ENCODE measurements at places on chromosomes 4 and X.

DNA sequence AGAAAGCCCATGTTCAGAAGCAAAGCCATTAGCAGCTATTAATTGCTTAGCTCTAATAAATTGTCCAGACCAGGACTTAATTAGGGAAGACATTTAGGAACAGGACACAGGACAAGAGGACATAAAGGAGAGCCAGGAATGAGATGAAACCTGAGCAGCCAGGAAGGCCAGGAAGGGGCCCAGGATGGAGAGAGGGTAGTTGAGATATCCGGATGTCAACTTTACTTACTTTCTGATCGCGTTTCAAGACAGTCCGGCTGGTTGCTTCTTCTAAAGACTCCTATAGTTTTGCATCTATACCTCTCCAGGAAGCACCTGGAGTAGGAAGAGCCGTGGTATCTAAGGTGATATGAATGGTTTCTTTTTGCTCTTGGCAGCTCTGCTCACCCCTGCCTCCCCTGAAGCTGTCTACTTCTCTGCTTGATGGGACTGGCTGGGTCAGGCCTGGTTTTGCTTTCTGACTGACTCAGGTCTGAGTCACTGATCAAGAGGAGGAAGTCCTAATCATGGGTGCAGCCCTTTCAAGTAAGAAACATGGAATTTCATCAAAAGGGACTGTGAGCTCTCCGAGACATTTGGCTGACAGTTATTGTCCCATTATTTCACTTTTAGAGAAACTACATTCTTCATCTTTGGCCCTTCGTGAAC is 733.3 kb downstream of the RPA4 start:
- no peak for DNase-seq

DNA sequence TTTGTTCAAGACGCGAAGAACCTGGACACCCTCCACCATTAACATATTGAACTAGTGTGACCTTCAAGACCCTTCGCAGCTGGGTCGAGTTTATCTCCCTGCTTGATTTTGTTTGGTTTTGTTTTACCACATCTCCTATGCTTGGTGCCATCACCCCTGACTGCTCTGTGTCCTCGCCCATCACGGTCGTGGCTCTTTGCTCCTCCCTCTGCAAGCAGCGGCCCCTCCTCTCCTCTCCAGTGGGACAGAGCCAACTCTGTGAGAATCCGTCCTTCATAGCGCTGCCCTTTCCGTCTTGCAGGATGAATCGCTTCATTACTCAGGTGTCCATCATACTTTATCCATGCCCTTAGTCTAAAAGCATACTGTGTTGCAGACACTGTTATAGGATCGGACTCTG is 9.1 kb upstream of the FAM149A start:
- no peak for DNase-seq

DNA sequence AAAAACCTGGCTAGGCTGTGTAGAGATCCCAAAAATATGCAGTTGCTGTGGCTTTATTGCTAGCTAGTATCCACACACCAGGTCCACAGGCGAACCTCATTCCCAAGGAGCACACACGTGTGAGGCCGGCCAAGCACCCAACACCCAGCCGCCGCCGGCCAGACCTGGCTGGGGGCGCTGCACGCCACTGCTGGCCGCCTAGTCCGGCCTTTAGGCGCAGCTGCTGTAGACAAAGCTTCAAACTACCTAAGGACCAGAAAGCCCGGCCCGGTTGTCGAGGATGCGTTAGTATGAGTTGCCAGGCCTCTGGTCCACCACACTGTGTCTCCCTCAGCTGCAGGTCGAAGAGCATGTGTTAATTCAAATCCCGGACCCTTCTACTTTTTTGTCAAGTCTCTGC is 3.1 kb downstream of the POU3F4 start:
- no peak for DNase-seq

DNA sequence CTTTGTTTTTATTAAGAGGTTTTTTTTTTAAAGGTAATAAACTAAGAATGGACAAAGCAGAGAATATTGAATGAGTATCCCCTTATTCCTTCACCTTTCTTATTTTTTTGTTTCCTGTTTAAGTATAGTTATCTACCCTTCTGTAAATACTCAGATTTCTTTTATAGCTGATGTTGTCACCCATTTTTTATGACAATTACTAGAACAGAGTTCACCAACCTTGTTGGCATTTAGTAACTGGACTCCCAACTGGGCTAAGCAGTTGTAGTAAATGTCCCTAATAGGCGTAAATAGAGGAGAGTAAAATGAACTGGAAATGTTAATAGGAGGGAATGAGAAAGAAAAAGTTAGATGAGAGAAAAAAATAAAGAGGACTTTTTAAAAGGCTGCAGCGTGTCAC is 9.8 kb downstream of the PDLIM5 start:
- no peak for DNase-seq

DNA sequence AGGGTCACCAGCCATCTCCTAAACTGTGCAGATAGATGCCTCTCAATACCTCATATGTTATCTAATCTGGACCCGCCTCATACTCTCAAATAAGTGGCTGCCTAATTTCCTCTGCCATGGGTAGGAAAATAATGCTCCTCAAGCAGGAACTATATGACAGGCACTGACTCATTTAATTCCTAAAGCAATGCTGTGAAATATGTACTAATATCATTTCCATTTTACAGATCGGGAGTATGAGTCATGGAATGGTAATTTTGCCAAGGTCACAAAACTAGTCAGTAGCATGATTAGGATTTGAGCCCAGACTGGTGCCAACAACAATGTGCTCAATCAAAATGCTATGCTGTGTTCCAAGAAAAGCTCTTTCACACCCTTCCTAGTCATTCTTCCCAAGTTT is 3.0 kb upstream of the NXT2 start:
- no peak for DNase-seq

DNA sequence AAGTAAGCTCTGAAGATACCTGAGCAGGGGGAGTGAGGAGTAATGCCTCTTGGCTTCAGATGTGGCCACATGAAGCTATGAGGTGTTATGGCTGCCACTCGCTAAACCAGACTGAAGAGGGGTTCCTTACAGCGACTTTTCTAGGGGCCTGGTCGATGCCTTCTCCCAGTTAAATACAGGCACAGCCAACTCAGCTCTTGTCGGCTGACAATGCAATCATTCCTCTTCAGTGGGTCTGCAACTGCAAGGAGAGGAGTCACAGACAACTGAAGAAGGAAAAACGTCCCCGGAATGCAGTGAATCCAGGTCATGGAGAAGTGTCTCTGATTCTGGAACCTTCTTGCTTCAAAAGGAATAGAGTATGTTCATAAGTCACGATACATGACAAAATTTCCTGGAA is 106.4 kb downstream of the RNF150 start:
- DNase-seq = no peak

DNA sequence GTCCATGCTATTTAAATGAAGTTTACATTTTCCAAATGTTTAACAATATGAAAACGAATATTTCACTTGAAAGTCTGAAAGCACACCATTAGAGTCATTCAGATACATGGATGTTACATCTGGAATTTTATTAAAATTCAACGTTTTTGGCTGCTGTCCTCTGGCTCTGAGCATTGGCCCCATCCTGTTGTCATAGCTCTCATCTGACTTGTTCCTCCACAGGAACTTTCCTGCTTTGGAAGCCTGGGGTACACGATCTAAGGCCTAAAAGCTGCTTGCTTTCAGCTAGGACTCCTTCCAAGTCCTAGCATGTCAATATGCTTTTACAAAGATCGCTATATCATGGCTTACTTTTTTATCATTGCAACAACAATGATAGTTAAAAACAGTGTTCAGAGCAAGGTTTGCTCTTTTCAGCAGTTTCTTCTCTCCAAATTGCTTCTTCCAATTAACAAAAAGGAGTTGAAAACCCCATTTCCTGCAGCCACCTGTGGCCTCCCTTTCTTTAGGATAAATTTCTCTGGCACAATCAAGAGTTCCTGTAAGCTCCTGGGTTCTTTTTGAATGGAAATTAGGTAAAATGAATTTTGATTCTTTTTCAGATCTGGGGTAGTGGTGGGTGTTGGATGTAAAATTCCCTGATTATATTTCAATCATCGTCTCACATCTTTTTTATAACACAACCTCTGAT is 413.4 kb upstream of the AGA start:
- DNase-seq = no peak

DNA sequence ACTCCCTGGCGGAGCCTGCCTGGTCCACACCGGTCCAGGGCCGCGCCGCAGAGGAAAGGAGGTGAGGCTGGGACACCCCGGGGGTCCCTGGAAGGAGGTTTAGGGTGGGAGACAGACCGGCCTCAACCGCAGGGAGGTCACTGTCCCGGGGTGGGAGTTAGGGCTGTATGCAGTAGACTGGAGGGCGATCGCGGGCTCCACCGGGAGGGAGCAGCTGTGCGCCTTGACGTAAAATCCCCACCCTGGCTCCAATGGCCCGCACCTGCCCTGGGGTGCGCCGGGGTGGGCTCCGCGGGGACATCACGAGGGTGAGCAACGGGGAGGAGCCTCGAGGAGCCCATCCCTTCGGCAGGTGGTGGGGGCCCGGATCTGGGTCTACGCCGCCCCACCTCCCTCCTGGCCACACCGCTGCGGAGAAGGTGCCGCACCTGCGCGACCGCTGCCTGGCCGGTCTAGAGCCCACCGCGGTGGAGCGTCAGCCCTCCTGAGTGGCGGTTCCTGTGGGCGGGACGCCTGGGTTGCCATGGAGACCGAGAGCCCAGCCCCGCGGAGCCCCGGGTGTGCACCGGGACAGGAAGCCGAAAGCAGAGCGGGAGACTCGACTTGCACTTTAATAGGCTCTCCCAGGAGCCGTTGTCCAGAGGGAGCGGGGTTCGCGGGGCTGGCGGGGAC is 105.1 kb downstream of the ADRA2C start:
- DNase-seq = no peak

DNA sequence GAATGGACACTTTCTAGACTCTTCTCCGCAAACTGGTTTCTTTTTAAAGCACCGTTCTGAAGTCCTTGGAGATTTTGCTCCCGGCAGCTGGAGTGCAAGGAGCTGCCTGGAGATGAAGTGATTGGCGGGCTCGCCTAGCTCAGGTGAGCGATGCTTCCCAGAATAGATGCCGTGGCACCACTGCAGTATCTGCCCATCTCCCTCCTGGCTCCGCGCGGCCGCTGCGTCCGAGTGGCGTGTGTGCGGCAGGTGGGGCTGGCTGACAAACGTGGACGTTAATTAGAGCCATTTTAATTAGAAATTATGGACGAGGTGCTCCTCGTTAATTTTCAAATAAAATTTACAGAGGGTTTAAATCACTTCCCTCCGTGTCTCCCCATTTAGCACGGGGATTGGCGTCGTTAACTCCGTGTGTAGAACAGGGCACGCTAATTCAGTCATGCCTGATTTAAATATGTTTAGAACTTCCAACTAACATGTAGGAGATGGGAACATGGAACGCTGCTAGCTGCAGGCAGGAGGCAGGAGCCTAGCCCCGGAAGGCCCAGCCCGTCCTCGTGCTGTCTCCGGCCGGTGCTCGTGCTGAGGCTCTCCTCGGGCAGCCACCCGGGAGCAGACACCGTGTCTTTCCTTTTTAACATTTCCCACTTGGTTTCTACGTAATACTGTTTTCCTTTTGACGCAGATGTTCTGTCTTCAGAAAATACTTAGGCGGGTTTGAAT is 11.6 kb downstream of the UVSSA start:
- no peak for DNase-seq

DNA sequence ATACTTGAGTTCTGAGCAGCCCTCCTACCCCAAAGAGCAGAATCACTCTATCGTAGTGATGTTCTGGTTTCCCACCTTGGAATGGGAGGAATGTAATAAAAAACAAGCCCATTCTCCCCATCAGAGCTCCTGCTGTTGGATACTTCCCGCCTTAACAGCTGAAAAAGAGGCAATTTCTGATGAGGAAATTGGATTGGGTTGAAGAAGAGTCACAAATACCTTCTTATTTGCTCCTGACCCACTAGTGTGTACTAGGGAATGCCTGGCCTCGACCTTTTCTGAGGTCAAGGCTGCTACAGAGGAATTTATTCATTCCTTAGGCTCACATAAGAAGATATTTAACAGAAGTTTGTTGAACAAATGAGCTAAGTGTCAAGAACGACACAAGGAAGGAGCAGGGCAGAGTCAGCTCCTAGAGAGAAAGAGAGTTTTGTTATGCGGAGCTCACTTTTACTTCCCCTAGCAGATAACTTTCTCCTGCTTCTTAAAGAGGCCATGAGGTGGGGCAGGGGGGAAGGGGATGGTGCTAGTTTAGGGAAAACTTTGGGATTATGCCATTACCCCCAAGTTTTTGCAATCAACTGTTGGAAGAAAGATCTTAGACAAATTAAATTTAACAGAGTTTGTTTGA is 273.8 kb upstream of the CLNK start:
- DNase-seq = no peak

DNA sequence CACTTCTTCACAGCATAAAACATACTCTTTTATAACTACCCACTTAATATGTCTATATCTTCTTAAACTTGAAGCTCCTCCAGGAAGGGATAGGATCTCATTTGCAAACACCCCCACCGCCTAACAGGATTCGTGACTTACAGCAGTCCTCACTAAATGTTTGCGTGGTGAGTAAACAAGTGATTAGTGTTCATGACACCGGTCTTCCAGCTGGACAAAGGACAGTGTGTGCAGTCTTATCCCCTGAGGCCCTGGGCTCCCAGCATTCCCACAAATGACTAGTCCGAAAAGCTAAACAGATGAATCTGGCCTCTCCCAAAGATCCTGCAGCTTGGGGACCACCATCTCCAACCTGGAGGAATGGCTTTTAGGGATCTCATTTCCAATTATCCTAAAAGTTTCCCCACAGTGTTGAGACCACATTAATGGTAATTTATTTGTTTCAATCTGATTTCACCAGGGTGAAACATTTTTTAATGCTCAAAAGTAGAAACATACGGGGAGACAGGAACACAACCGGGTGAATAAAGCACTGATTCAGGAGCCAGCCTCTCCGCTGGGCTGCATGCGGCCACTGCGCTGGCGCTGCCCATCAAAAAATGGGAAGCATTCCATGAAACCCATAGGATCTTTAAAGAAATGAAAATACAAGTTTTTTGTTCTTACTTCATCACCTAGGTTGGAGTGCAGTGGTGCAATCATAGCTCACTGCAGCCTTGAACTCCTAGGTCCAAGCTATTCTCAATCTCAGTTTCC is 69.2 kb downstream of the HADH start:
- no peak for DNase-seq

DNA sequence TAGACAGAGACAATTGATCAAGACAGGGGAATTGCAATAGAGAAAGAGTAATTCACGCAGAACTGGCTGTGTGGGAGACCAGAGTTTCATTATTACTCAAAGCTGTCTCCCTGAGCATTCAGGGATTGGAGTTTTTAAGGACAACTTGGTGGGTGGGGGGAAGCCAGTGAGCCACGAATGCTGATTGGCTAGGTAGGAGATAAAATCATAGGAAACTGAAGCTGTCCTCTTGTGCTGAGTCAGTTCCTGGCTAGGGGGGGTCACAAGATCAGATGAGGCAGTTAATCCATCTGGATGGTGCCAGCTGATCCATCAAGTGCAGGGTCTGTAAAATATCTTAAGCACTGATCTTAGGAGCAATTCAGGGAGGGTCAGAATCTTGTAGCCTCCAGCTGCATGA is 358.6 kb downstream of the GPM6A start:
- no peak for DNase-seq

All from stimulated activated CD4-positive, alpha-beta T cell treated with anti-CD3 and anti-CD28 coated beads, Interleukin-1b, Interleukin-23, amount 100 ng/mL, for 1 hour (primary cell).